Smooth muscle cell of the brain vasculature (primary cell): ENCODE measurements at places on chromosomes 1 and 21.

DNA sequence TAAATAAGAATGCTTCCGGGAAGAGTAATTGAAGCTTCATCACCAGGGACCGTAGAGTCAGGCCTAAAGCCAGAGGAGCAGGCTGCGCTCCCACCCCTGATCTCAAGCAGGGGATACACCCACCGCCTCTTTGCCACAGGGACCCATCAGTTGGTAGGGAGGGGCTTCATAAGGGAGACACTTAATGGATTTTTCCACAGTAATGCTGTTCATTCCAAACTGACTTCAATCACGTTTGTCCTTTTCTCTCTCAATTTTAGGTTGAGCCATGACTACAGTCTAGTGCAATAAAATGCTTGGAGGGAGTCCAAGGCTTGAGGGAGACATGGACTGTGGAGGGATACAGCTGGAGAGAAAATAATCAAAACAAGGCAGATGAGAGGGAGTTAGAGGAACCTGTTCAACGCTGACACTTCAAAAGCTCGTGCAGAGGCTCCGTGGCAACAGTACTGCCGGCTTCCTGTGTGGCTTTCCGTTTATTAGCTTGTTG lies 111.5 kb downstream of the SEC16B start:
- DNase-seq = no peak

GRCh38 chr1:23745515-23745914 lies 2.2 kb downstream of the ELOA start:
- no peak for DNase-seq

DNA sequence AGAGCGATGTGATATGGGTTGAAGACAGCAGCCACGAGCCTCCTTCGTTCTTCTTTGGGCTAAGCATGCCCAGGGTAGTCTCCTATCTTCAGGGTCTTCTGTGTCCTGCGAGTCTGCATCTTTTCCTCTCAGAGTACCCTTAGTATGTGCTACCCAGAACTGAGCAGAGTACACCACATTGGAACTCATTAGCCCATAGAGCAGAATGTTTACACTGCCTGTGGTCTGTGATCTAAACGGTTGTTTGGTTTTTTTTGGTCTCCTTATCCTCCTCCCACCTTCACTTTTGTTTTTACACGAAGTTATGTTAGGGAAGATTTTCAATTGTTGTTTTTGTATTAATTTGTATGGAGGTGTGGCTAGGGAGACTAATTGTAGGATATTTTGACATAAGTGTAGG lies 126.4 kb downstream of the NEK7 start:
- DNase-seq = no peak

GRCh38 chr1:245177071-245177900 lies 22.5 kb downstream of the KIF26B start:
- DNase-seq = no peak

DNA sequence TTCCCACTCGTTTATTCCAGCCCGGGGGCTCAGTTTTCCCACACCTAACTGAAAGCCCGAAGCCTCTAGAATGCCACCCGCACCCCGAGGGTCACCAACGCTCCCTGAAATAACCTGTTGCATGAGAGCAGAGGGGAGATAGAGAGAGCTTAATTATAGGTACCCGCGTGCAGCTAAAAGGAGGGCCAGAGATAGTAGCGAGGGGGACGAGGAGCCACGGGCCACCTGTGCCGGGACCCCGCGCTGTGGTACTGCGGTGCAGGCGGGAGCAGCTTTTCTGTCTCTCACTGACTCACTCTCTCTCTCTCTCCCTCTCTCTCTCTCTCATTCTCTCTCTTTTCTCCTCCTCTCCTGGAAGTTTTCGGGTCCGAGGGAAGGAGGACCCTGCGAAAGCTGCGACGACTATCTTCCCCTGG lies 716 bp downstream of the OLIG2 start:
- DNase-seq = no peak

DNA sequence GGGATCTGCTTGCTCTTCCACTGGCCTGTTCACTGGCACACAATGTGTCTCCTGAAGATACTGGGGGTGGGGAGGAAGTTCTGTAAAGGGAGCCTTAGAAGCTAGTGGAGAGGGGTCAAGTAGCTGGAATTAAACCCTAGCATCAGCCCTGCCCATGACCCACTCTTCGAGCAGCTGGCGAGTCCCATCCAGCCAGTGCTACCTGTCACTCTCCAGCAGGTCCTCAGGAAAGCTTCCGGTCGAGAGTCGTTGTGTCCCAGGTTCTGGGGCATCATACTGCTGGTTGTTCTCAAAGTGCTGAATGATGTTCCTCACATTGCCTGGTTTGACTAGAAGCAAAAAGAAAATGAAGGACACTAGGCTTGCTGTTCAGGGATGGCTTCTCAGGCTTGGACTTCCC lies 30.9 kb downstream of the LRRC71 start:
- DNase-seq = no peak

DNA sequence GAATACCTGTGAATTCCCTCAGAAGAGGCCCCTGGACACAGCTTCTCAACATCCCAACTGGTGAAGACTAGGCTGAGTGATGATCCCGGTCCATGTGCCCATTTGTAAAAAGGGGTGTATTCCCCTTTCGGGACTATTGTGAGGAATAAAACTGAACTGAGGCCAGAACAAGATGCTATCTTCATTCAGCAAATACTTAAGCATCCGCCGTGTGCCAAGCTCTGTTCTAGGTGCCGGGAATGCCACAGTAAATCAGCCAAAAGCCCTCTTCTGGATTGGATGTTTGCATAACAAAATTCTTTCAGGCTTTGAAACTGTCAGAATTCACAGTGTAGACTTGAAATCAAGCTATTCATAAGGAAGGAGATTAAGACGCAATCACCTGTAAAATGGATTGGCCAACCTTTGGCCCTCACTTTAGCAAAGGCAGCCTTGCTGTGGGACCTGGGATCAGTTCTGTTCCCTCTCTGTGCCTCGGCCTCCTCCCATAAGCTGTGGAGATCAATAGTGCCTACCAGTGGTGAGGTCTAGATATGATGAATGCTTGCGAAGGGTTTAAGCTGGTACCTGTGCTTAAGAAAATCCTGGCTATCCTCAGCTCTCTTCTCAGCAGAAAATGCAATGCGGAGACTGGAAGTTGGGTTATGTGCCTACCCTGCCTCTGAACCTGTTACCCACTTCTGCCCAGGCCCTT lies 1.8 kb downstream of the ALPL start:
- DNase-seq = no peak

- DNase-seq = no peak
Measured at GRCh38 chr21:16605597-16605996, 875.8 kb downstream of the USP25 start.

DNA sequence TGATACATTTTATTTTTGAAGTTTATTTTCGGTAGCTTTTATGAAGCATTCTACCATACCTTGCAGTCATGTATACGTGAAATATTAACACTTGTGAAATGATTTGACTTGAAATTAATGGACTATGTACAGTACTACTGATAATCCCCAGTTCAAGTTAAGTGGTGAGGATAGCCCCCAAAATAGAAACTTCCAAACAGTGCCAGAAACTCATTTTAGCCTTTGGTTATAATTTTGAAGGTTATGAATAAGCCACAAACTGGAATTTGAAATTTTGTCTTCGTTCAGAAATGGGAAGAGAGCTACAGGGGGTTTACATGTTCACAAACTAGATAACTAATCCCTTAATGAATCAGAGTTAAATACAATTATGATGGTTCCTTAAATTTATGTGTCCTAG lies 1.5 kb upstream of the HNRNPU start:
- no peak for DNase-seq

GRCh38 chr21:46322351-46323226 lies 1.1 kb downstream of the C21orf58 start:
- DNase-seq = no peak

GRCh38 chr1:15867288-15867687 lies 19.8 kb downstream of the SPEN start:
- no peak for DNase-seq

- no peak for DNase-seq
Measured at GRCh38 chr1:109764561-109765482, 1.1 kb upstream of the EPS8L3 start.

- DNase-seq = no peak
Measured at GRCh38 chr1:216641669-216642460, 81.4 kb downstream of the ESRRG start.

DNA sequence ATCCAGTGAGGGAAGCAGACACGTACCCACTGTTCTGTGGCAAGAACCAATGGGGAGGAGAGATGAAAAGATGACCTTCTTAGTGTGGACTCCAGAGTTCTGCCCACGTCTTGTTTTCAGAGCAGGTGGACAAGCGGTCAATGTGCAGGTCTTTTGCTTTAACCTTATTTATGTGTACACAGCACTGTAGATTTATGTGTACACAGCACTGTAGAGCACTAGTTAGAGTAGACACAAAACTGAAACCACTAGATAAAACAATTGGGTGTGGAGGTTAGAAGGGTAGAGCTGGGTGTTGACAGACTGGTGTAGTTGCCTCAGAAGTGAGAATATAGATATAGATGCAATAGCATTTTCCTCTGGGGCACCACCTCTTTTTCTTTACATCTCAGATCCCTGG lies 150.0 kb downstream of the MAGI3 start:
- no peak for DNase-seq

- no peak for DNase-seq
Measured at GRCh38 chr1:234638832-234639799, 29.1 kb upstream of the IRF2BP2 start.

DNA sequence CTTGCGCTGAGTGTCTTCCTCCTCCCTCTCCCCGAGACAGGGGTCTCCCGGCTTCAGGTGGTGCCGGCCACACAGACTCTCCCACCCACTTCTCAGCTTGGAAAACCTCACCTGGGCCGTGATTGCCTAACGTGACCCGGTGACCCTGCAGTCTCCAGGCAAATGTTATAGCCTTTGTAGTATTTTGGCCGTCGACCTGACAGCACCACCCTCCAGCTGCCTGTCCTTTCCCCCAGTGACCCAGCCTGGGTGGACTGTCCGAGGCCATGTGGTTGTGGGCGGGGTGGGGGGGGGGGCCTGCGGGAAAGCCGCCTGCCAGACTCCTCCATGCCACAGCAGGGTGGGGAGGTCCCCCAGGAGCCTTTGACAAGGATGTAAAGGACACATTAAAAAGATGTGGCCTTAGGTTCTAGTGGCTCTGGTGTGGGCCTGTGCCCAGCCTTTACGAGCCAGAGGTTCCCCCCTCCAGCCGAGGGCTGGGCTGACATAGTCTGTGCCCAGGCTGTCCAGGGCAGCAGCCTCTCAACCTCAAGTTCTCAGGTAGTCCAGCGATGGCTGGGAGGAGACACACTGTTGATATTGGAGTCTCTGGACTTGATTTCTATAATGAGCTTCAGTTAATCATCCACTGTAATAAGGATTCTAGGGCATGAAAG lies 8.1 kb downstream of the TOR3A start:
- DNase-seq = no peak

- no peak for DNase-seq
Measured at GRCh38 chr1:226461087-226461486, 53.2 kb upstream of the PARP1 start.

DNA sequence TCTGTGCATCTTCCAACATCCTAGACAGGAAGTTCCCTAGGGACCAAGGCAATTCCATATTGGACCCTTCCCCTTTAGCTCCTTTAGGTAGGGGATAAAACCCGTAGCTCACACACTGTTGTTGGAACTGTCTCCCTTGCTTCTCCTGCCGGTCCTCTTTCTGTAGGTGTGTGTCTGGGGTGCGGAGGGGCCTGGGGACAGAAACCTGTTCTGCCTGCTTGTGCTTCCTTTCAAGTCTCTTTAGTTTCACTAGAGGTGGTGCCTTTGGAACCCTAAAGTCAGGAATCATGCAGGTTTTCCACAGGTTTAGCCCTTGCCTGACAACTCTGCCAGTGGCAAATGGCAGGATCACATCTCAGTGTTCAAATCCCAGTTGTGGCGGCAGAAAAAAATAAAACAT lies 74.6 kb upstream of the PTGFRN start:
- DNase-seq = no peak

- DNase-seq = no peak
Measured at GRCh38 chr1:78519446-78519845, 28.7 kb downstream of the PTGFR start.

DNA sequence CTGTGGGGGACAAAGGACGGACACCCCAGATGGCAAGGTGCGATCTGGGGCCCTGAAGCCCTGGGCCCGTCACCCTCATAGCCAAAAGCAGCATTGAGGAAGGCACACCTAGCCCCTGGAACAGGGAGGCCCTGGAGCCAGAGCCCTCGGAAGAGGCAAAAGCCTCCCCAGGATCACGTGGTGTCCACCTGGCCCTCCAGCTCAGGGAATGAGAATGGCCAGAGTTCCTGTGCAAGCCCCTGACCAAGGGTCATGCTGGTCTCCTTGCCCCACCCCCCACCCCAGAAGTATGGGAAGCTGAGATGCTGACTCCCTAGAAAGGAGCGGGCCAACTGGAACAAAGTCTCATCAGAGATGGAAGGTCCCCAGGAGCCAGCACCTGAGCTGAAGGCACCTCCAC lies 1.0 kb upstream of the PDZK1IP1 start:
- no peak for DNase-seq

DNA sequence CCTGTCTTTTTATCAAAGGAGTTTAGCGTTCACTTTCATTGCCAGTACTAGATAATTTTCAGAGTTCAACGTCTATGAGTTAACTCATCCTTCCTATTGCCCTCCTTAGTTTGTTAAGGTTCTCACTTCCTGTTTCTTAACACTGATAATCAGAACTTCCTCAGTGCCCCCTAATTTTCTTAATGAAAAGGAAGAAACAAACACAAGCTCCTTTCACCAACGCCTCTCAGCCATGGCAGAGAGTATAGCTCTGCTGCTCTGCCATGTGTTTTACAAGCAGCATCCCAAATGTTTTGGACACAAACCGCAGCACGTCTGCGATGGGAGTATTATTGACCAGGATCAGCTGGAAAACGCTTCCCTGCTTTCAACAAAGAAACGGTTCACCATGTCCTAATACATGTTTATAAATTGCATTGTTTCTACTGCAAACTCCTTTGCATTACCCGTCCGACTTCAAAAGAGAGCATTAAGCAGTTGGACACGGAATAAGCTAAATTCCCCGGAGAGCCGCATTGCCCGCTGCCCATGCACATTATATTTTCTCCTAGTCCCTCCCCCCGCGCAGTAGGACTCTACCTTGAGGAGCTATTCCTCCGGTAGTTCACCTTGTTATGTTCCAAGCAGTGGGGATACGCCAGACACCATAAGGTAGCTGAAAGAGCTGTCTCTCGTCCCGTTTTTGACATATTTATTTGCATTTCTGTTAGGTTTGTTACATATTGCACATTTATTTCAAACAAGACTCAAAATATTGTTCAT lies 561 bp downstream of the OLFM3 start:
- no peak for DNase-seq
